Activated T-cell treated with anti-CD3 and anti-CD28 coated beads, Interleukin-2, amount 50 U/mL, for 24 hours (primary cell): ENCODE measurements at places on chromosomes 1 and 21.

GRCh38 chr1:24096009-24096738, 15.8 kb downstream of the MYOM3 start:
- DNase-seq: no peak

DNA sequence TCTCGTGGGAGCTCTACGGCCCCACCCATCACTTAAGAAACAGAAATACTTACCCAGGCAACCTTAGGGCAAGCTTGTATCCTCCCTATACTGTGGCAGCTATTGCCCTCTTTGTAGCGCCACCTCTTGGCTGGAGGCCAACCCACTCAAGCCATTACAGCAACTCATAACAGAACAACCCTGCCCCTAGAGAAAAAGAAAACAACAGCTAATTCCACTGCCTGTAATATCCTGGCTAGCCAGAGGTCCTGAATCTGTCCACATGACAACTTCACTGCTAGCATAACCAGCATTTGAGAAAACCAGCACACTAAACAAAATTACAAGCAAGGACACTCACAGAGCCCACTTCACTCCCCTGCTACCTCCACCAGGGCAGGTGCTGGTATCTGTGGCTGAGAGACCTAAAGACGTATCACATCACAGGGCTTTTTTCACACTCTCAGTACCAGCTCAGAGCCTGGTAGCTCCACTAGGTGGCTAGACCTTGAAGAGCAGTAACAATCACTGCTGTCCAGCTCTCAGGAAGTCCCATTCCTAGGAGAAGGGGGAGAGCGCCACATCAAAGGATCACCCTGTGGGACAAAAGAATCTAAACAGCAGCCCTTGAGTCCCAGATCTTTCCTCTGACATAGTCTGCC, 14.5 kb upstream of the MX1 start:
- DNase-seq: no peak

DNA sequence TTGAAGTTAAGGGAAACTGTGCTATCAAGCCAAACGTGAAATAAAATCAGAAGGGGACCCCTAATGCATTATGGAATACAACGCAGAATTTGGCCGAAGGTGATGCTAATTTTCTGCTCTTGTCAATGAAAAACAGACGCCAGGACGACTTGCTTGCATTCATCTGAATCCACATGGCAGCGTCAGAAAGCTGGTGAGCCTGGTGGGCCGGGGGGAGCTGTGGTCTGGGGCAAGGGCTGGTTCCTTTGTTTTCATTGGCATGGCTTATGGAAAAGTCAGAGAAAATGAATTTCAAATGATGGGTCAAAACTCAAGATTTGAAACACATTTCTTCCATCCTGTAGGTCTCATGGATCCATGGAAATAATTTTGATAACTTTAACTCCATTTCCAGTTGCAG, 86.4 kb upstream of the RUNX1 start:
- DNase-seq: no peak

GRCh38 chr1:157732755-157733154, 32.2 kb upstream of the FCRL3 start:
- DNase-seq: no peak

DNA sequence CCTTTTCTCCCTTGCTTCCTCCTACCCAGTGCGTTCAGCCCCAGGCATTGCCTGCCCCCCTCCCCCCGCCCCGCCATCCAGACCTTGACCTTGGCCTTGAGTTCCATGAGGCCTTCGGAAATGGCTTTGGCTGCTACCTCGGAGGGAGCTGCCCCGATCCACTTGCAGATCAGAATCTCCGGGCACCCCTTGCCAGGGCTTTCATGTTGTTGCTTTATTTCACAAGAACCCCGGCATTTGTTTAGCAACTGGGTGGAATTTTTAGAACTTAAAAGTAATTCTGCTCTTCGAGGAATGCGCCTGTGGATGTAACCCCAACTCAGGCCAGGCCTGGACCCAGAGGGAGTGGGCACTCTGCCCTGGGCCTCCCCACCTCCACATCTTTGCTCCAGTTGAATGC, 154.1 kb upstream of the TMEM51 start:
- DNase-seq: no peak

DNA sequence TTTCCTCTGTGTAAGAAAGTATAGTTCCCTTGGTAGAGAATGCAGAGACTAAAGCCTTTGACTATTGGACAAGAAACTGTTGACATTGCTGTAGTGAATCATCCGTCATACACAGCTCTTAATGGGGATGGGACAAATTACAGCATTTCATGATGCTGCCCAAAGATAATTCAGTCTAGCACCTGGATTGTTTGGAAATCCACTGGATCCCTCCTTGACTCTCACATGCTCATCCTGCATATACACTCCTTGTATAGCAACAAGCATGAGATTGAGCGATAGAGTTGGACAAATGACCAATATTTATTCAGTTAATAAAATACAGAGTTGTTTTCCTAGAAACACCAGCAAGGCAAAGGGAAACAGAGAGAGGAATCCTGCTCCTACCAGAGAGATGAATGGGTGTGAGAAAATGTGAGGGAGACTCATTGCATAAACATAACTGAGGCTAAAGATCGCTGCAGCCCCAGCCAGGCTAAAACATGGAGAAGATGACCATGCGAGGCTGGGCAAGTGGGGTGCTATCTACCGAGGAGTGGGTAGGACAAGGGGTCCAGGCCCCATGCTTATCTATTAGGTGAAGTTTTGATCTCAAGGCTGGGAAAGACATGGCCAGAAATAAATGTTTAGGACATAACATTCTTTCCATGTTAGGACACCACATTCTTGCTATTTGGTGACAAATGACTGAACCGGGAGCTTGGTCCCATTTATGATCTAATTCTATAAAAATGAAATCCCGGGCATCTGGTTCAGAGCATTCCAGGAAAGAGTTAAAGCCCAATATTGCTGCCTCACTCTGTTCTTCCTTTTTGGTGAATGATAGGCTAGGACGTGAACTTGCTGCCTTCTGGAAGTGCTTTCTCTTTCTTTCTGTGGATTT, 153.2 kb downstream of the TGFB2 start:
- no peak for DNase-seq
